Right ventricle myocardium inferior (tissue), 1 donor: ENCODE measurements at places on chromosomes 1 and 21.

DNA sequence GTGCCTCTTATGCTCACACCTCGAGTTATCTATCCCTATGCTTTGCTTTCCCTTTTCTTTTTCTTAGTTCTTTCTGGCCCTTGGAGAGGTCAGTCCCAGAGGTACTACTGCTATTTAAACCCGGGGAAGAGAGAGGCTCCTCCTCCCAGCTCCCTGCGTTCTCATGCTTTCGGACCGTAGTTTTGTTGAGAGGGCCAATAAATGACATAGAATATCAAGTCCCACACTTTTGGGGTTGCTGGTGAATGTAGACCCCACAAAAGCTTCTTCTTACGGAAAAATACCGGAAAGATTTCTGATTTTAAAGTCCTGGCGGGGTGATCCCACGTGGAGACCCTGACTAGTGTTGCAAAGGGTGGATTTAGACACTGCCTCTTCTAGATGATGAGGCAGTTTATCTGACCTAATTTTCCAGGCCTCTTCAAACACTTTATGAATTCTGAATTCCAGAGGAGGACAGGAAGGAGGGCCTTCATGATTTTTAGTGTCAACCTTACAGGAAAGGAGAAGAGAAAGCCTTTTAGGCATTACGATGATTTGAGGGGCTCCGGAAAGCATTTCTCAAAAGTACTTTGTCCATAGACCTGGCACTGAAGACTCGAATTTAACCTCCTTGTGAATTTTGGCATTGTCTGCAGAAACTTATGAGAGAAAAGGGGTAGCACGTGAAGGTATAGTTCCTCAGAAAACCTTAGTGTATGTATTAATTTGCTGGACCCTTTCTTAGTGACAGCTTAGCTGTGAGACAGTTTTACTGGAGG, 694 bp downstream of the TMEM167B start:
- no peak for DNase-seq

DNA sequence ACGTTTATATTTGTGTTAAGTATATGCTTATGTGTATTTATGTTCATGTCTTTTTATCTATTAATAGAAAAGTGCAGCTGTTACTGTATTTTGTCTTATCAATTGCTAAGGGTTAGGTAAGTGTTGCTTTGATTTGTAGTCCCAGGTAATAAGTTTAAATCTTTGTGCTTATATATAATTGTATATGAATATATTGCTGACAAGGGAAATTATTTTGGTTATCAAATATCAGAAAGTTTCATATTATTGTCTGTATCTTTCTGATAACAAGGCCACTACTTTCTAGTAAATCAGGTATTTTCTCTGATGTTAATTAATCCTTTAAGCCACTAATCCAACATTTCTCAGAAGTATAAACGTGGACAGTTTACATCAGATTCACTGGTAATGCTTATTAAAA, 21.3 kb downstream of the GPR52 start:
- no peak for DNase-seq

DNA sequence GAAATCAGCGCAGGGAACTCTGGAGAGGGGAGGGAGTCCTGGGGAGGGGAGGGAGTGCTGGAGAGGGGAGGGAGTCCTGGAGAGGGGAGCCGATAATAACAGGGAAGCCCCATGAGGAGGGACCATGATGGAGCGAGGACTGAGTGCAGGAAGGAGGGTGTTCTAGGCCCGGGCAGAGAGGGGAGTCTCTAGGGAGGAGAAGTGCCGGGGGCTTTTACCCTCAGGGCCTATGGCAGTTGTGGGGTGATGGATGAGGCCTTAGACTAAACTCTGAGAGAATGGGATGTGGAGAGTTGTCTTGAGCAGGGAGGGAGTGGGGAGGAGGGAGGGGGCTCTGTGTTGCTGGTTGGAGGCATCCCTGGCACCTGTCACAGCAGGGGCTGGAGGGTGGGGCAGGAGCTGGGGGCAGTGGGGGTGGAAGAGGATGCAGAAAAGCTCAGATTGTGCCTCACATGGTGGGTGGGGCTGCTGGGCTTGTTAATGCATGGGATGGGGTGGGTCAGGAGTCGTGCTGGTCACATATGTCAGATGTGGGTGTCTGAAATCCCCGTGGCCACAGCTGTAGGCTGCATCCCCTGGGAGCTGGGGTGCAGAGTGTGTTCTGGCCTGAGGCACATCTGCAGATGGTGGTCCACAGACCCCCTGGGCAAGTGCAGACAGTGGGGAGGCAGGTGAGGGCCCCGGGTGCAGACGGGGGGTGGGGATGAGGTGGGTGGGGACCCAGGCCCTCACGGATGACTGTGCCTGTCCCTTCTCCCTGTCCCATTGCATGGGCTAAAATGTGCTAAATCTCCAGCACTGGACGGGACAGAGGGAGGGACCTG, 88.4 kb upstream of the COL6A1 start:
- no peak for DNase-seq

DNA sequence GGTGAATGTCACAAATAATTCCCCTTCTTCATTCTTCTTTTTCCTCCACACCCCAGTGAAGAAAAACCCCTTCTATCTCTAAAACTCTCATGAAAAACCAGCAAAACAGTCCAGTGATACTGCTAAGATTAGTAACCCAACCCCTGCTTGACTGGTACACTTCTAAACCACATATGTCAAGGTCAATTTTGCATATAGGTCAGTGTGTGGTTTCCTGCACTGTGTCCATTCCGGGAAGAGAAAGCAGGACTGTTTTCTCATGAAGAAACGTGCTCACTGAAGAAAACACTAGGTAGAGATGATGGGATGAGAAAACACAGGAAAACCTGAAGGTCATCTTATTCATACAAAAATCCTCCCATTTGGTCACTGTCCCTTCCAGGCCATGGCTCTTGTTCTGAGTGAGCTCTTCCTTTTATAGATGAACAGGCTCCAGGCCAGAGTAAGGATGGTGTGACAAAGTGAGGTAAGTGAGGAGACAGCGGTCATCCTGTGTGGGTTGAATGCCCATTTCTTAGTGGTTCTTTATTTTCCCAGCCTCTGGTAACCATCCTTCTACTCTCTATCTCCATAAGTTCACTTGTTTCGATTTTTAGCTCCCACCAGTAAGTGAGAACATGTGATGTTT, 122.7 kb downstream of the FASLG start:
- DNase-seq: no peak

DNA sequence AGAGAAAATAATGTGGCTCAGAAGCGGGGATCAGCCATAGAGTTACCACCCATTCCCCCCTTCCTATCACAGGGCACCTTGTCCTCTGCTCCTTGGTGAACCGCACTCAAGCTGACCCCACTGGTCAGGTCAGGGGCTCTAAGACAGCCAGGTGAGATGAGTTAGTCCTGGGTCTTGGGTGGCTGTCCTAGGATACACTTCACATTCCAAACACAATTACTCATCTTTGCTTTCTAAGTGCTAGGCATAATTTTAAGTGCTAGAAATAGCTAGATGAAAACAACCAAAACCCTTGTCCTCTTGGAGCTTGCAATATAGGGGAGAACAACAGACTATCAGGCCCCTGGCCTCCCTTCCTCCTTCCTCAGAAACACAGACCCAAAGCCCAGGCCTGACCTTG, 7.8 kb upstream of the MUTYH start:
- no peak for DNase-seq
